ENCODE measurements at places on chromosomes 2 and 18.

GRCh38 chr2:15728245-15728938 is 136.7 kb downstream of the DDX1 start:
- no peak for DNase-seq

GRCh38 chr2:26627350-26628105 is 13.6 kb downstream of the CIB4 start:
- no peak for DNase-seq

- no peak for DNase-seq
These were observed 169.1 kb upstream of the KLF7 start for GRCh38 chr2:207334624-207335371.

- DNase-seq: no peak
These were observed 118.5 kb upstream of the HS6ST1 start for GRCh38 chr2:128437204-128437565.

DNA sequence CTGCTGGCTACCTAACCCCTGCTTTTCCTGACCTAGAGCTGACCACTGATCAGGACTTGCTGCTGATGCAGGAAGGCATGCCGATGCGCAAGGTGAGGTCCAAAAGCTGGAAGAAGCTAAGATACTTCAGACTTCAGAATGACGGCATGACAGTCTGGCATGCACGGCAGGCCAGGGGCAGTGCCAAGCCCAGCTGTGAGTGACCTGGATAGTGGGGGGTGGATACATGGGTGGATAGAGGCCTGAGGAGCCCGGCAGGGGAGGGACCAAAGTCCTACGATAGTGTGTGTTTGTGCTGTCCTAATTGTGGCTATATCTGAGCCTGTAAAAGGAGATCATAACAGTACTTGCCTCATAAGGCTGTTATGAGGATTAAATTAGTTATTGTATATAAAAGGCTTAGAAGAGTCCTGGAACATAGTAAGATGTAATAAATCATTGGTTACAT is 8.2 kb downstream of the PLCD4 start:
- DNase-seq: no peak

- no peak for DNase-seq
These were observed 348.2 kb downstream of the ALK start for GRCh38 chr2:29573147-29573546.

GRCh38 chr2:217806482-217806765 is 196.4 kb downstream of the TNS1 start:
- no peak for DNase-seq

DNA sequence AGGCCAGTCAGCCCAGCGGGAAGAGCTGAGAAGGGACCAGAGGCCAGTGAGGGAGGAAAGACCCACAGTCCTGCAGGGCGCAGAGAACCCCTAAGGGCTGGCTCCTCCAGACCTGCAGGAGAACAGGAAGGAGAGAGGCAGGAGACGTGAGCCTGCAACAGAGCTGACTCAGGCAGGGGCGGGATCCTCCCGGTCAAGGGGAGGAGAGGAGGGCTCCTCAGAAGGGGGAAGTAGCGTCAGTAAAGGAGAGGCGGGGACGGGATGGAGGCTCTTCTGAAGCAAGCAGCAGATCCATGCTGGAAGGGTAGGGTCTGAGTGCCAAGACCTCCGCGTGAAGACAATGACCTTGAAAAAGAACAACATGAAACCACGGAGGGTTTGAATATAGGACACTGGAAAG is 50.8 kb downstream of the TRABD2A start:
- no peak for DNase-seq

DNA sequence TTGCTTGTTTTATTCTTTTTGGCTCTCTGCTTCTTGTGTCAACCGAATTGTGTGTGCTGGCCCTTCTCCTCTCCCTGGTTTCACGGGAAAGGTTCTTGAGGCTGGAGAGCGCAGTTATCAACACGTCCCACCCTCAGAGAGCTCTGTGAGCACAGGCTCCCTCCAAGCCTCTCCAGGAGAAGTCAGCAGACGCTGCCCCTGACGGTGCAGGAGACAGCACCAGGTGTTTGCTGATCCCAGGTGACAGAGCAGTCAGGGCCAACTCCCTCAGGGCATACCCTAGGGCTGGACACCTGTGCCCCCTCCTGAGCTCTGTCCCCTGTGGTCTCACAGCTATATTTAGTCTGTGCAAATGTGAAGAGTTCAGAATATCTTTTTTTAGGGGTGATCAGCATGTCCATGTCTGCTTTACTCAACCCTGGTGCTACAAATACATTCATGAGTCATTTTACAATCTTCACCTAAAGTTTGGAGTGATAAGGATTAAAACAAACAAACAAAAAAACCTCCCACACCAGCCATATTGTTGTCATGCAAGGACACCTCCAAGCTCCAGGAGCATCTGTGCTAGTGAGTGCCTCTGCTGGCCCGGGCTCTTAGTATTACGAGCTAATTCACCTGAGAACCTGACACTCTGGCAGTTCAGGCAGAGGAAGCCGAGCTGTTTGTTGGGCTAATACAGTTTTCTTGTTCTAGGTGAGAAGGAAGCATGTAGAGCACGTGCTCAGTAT is 65.9 kb upstream of the TMEM200C start:
- no peak for DNase-seq

DNA sequence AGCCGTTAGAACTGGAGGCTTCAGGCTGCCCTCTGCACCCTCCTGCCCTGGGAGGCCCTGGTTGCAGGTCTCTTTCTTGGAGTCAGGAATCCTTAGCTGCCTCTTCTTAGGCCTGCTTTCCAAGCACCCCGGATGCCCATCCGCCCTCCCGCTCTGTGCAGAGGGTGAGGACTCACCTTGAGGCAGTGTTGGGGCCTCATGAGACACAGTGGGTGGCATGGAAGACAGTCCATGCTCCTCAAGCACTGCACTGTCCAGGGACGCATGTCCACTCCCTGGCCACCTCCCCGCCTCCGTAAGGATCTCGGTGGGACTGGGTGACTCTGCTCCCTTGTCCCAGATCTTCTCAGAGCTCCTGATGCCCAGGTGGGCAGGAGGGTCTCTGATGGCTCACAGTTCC is 5.7 kb upstream of the TRAF3IP1 start:
- no peak for DNase-seq
